ENCODE measurements at places on chromosomes 6 and 20.

- no peak for DNase-seq
These were observed 115.4 kb downstream of the SYCP2 start for GRCh38 chr20:59817846-59818615.

GRCh38 chr20:32114305-32114960, 4.9 kb downstream of the TM9SF4 start:
- no peak for DNase-seq

DNA sequence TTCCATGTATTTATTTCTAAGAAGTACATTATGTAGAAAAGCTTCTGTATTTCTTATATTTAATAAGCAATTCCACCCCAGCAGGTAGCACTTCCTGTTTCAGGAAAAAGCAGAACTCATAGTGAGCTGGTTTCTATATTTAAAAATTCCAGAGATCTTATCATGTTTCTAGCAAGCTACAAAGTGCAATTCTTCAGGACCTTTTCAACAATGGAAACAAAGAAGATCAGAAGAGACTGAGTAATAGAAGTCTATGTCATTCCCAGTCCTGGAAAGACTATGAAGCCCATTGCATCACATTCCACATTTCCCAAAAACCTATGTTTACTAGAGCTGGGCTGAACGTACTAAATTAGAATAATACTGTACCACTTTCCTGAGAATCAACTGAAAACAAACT, 302.6 kb upstream of the NRSN1 start:
- no peak for DNase-seq

- peak; percentile 39 for DNase-seq
These were observed 3.4 kb upstream of the ZNFX1 start for GRCh38 chr20:49281059-49281912.

DNA sequence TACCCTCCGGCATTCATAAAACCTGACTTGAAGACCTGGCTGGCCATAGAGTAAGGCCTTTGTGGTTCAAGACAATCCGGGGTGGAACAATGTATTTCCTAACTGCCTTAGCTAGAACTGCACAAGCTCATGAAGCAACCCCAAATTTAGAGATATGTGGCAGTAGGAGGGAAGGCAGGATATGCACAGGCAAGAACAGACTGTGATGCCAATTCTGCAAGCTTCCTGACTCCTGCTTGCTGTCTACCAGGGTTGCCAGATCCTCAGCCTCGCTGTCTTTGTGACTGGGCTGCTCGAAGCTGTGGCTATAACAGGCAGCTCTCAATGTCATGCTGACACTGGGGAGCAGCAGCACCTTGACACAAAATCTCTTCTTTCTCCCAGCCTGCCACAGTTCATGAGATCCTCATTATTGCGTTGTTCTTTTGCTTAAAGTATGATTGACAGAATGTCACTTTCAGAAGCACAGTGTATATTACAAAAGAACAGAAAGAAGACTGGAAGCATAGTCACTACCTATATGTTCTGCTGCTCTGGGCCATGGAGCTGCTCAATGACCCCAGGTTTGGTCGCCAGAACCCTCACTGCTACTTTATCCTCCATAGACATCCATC, 18.3 kb upstream of the SHLD1 start:
- no peak for DNase-seq

- DNase-seq, result no peak
These were observed 488.4 kb downstream of the PREX1 start for GRCh38 chr20:48339190-48339985.

- no peak for DNase-seq
These were observed 122.5 kb upstream of the TIAM2 start for GRCh38 chr6:154872542-154873114.

- DNase-seq, result no peak
These were observed 10.3 kb downstream of the NFKBIL1 start for GRCh38 chr6:31557443-31558317.

DNA sequence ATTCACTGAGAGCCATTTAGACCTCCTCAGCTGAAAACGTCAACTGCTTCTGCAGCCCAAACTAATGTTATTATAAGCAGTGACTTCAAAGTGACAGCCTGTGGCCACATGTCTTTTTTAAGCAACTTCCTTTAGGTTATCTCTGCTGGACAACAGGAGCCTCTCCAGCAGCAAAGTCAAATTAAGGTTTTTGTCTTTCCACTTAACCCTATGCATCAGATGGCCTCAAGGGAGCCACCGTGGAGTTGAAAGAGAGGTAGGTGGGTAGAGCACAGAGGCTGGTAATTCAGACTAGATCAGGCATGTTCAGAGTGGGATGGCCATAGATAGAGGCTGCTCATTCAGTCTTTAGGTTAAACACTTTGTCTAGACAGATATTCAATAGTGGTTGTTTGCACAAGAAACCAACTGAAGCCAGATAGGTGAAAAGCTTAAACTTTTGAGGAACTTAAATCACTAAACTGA, 300.6 kb upstream of the ECI2 start:
- no peak for DNase-seq

DNA sequence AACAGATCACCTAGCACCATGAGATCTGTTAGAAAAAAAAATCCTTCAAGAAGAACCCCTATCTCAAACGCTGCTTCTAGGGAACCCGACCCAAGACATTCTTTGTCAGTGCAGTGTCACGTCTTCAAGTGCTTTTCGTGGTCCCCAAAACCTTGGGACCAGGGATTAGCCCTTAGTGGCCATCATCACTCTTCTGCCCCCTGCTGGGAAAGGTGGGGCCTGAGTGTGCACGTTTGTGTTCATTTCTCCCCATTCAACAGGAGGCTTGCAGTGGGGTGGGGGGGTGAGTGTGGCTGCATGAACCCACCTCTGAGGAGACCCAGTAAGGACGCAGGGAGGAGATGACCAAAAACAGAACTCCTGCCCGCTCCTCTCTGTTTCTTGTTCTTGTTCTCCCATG, 218.2 kb upstream of the RNF24 start:
- DNase-seq, result peak; percentile 11

DNA sequence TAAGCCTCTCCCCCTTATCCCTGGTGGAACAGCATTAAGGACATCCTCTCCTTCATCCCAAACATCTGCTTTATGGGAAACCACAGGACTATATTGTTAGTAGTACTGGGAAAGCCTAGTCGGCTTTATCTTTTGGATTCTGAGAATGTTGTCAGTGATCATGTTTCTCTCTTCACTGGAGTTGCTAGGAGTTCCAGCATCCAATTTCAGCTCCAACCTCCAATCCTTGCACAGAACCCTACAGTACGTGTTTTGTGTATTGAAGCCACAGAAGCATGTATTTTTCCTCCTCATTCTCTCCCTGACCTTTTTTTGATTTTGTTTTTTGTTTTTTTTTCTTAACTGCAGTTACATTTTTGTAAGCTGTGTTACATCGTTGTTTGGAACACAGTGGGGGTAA, 84.0 kb downstream of the PHACTR3 start:
- DNase-seq, result no peak

- peak; percentile 51 for DNase-seq
These were observed 3.9 kb upstream of the SIGLEC1 start for GRCh38 chr20:3716195-3716834.

- DNase-seq, result no peak
These were observed 230.6 kb downstream of the FNDC1 start for GRCh38 chr6:159399751-159400221.

GRCh38 chr6:81575442-81575841, 177.0 kb downstream of the TENT5A start:
- DNase-seq, result no peak

- DNase-seq, result peak; percentile 64
These were observed 297.9 kb downstream of the UTRN start for GRCh38 chr6:144582939-144583613.

DNA sequence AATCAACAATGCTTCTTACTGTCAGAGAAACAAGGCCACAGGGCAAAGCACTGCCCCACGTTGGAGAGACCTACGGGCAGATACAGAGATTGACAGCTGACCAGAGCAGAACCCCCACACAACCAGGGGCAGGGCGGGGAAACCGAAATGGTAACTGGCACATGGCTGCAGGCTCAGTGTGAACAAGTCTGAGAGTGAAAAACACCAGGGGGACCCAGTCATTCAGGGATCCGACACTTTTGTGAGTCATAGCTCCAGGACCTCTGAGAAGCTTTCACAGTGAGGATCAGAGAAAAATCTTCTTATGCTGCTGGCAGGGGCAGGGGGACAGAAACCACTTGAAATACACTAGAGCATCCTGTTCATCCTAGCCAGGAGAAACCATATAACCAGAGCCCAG, 254.2 kb downstream of the C6orf118 start:
- no peak for DNase-seq

Data from suppressor macrophage treated with lipopolysaccharide for 1 hour (primary cell).